GOT3 (cell line): ENCODE measurements at places on chromosomes 6 and 20.
A peak's percentile ranks its signal among the peaks of the same experiment; 100 is the strongest.

- no peak for DNase-seq
Observed at GRCh38 chr6:82775981-82776380, 289.7 kb downstream of the UBE3D start.

- DNase-seq = no peak
Observed at GRCh38 chr6:37115236-37115895, 54.6 kb upstream of the PIM1 start.

- no peak for DNase-seq
Observed at GRCh38 chr6:119627908-119628669, 278.5 kb upstream of the MAN1A1 start.

DNA sequence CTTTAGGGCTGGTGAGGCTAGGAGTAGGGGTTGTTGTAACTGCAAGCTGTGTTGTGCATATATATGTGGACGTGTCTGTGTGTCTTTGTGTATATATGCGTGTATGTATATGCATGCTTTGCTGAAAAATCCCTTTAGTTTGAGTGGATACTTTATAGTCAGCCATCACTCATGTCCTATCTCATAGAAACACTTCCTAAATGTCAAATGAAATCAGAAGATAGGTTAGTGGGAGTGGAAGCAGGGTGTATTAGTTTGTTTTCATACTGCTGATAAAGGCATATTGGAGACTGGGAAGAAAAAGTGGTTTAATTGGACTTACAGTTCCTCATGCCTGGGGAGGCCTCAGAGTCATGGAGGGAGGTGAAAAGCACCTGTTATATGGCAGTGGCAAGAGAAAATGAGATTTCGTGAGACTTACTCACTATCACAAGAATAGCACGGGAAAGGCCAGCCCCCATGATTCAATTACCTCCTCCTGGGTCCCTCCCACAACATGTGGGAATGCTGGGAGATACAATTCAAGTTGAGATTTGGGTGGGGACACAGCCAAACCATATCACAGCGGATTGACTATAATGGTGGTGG lies 131.1 kb downstream of the JARID2 start:
- no peak for DNase-seq

- no peak for DNase-seq
Observed at GRCh38 chr20:19644085-19644484, 114.0 kb upstream of the RIN2 start.

DNA sequence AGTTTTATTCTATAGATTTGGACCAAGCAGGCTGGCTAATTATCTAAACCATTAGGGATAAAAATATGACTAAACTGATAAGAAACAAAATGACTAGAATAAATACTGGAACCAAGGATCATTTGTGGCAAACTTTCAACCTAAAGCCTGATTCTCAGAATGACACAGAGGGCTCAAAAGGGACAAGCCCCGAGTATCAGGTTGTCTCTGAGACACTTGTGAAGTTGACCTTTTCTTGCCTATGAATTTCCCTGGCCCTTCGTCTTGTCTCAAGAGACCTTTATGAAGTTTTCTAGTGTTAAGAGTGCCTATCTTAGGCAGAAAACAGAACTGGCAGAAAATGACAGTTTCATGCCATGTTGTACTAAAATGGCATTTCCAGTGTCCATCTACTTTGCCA lies 68.3 kb downstream of the IMPG1 start:
- no peak for DNase-seq

DNA sequence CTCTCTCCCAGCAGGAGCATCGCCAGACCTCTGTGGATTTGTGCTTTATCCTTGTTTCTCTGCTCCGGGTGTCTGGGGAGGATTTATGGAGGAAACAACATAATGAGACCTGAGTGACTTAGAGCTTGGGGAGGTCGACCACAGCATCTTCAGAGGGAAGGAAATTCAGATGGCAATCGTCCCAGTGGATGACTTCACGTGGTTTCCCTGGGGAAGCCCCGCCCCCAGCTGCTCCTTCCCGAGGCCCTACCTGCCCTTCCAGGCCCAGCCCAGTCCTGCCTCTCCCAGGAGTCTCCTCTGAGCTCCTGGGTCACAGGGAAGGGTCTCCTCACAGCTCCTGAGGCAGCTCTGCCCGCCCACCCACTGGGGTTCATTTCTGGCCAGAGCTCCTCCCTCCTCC lies 430.3 kb upstream of the SULF2 start:
- no peak for DNase-seq

GRCh38 chr6:44221961-44222335 lies 1.4 kb upstream of the SLC29A1 start:
- DNase-seq = no peak

- no peak for DNase-seq
Observed at GRCh38 chr6:36445621-36446020, 2.8 kb downstream of the KCTD20 start.

- no peak for DNase-seq
Observed at GRCh38 chr6:118635909-118636735, 15.3 kb downstream of the CEP85L start.

DNA sequence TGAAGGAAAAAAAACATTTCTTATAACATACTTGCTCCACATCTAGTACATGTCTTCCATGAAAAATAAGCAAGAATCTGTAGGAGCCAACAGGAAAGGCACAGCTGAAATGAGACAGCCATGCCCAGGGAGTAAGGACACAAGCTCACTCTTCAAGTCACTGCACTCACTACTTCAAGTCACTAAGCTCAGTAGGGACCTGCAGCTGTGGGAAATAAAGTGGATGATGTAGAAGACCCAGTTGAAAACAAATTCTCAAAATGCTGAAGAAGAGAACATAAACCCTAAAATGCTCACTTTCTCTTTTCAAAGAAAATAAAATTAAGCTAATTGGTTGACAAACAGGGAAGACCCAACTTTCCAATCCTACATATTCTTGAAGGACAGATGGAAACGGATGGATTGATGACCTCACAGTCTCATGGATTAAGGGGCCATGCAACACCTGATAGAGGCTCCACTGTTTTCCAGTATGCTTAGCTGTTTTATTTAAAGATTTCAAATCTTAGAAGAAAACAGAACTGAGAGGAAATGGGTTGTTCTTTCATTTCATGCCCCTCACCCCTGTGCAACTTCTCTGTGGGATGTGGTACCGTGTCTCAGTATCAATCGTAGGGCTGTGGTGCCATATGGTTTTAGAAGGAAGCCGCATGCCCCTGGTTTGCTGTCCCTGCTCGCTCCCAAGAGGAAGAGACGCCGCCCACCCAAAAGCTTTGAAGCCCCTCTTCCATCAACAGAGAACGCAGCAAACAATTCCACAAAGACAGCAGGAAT lies 133.3 kb downstream of the WDR27 start:
- DNase-seq = no peak

GRCh38 chr20:24450177-24450576 lies 19.3 kb upstream of the SYNDIG1 start:
- no peak for DNase-seq

DNA sequence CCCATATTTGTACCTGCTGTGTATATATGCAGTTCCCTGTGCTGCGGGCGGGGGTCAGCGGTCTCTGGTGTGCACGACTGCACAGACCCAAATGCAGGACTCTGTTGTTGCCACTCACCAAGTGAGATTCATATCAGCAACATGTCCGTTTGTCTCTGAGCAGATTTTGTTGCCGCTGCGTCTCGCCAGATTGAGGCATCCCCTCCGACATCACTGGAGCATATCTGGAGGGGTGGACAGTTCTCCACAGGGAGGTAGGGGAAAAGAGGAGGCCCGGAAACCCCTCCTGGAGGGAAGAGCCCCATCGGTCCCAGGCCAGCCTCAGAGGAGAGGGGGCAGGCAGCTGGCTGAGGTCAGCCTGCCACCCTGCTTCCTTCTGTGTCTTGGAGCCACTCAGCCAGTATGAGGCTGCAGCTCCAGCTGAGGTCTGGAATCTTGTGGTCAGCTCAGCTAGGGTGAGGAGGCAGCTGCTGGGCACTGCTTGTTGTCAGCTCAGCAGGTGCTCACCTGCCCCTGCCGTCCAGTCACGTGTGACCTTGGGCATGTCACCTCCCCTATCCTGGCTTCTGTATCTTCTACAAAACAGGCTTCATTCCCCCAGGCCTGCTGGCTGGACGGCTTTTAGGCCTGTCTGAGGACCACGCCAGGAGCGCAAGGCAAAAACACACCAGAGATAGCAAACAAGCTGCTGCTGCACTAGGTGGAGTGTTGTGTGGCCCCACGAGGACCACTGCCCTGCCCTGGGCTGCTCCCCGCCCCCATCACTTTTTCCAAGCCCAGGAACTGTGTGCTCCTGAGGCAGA lies 47.1 kb downstream of the HNF4A start:
- no peak for DNase-seq

- peak; percentile 91 for DNase-seq
Observed at GRCh38 chr6:170554013-170554795, at the start of gene TBP. TBP (plus strand) TSS chr6:170554369; CDS start chr6:170557030, 2,661 bp downstream.

DNA sequence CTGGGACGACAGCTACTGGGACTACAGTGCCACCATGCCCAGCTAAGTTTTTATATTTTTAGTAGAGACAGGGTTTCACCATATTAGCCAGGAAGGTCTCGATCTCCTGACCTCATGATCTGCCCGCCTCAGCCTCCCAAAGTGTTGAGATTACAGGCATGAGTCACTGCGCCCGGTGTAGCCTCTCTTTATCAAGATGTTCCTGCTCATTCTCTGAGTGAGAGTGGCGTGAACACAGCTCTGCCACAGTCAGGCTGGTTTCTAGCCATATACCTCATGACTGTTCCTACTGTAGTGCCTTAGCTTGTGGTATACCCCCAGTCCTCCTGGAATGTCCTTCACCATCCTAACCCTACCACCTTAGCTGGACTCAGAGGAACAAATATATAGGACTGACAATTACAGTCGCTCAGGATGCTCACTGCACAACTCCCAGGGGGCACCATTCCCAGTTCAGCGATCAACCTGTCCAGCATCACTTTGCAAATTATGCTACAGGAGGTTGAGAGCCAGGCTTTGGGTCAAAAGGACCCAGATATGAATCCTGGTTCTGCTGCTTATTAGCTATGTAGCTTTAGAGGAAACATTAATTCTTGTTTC lies 86.3 kb downstream of the CHMP4B start:
- DNase-seq = no peak

DNA sequence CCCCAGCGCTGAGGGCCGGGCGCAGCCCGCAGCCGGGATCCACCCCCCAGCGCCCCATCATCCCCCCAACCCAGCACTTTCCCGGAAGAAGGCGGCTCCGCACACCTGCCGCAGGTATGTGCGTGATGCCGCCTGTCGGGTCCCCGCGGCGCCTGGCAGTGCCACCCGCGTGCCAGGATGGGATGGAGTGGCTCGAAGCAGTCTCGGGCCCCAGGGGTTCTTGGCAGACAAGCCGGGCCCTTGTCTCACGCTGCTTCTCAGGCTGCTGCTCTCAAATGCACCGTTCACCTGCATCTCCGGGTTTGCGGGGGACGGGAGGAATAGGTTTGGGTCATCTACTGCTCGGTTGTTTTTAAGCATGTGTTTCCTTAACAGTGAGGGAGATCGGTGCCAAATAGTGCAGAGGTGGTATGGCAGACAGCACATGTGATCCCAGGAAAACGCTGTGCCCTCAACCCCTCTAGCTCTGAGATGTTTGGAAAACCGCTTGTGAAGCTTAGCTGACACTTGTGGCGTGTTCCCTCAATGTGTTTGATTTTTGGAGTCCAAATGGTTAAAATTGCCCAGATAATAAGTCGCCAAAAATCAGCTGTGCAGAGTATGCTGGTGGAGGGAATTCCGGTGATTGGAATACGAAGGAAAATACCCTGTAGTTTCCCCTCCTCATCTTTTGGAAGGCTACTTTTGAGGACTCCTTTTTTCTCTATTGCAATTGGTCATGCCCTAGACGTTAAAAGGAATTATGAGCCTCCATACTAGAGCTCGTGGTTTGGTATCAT lies 926 bp downstream of the MYLIP start:
- no peak for DNase-seq

DNA sequence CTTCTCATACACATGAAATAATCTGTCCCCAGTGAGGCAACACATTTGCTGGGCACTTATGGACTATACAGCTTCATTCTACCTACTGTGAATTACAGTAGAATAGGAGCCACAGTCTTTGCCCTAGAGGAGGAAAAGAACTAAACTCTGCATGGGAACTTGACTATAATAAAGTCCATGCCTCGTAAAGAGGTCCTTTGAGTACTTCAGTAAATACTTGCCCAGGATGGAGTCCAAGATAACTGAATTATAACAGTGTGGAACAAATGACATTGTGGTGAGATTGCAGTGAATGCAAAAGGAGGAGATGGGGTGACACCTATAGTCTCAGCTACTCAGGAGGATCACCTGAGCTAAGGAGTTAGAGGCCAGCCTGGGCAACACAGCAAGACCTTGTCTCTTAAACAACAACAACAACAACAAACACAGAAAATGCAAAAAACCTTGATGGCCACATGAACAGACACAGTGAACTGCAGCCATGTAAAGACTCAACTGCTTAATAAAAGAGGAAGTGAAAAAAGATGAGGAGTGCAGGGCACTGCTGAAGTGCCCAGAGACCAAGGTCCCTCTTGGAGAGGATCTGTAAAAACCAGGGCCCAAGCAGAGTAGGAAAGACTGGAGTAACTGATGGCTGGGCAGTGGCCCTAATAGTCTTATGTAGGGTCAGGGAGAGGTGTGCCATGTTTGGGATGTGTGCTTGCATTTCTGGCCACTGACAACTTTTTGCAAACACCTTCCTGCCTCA lies 3.7 kb downstream of the MRPS18A start:
- no peak for DNase-seq

- DNase-seq = no peak
Observed at GRCh38 chr6:146543940-146544615, 445 bp downstream of the RAB32 start.

GRCh38 chr20:37956107-37956585 lies 53.2 kb downstream of the VSTM2L start:
- DNase-seq = no peak

DNA sequence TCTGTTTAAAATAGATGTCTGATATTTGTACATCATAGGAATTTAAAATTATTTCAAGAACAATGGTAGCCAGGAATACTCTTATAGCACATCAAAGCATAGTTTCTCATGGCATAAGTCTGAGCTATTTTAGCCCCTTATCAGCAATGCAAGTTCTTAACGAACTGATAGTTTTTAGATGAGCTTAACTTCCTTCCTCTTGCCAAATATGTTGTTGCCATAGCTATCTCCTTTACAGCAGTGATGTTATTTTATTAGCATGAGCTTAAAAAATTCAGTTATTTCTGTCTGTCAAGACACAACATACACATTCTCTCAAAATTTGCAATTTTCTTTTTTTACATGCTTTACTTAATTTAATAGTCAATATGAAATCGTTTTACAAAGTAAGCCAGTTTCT lies 867.2 kb downstream of the PHF3 start:
- DNase-seq = no peak
